ENCODE measurements at places on chromosomes 3 and 15. TPM values are rescaled to one million over a fixed set of nuclear protein-coding genes. Genes with fewer than 3 reads are reported as not detected.

GRCh38 chr3:113284453-113285050 lies 73.2 kb downstream of the BOC start:
- DNase-seq, result no peak

Gene SMAD3
- total RNA-seq, result 25.9 TPM

DNA sequence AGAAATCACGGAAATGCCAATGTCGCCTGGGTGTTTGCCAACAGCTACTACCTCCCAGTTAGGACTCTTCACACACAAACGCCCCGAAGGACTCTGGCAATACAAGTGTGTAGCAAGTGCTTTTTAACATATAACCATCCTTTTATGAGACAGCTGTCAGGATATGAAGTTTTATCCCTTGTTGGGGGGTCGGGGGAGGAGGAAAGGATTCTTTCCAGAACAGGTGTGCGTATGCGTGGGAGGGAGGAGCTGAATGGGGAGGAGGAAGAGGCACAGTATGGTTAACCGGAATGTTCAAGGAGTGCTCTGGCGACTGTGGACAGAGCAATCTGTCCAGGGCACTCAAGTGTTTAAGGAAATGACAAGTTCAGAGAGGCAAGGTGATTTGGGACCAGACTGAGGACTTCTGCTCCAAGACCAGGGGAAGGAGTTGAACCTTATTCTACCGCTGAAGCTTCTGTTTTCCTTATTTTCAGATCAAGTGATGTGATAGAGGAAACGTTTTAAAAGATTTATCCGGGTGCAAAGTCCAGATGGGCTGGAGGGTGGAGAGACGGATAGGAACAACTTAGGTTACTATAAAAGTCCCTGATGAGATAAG lies 1.3 kb downstream of the TSPAN3 start:
- DNase-seq, result no peak

Gene ZIC4
- total RNA-seq, result not detected

DNA sequence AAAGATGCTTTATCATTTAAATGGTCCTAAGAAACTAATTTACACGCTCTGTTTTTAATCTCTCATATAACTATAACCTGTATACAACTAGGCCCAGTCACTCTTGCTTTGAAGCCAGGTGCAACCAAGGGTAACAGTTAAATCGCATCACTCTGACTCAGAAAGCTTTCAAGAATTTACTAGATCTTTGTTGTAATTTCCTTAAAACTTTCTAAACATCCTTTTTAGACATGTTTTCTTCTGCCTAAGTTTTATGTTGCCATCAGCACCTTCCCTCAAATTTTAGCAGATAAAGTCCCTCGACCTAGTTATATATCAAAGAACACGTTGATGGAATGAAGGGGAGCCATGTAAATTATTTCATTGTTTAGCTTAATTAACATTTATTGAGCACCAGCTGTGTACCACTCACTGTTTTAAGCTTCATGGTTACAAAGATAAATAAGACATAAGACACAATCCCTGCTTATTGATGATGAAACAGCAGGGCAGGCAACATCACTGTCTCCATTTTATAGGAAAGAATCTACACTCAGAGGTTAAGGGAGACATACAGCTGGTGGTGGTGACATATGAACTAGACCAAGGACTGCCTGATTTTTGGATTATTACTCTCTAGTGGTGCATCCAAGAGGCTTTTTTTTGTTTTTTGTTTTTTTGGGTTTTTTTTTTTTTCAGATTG lies 101.0 kb downstream of the CD200R1L start:
- no peak for DNase-seq

- no peak for DNase-seq
These were observed 18.3 kb upstream of the ATP8B4 start for GRCh38 chr15:50137330-50137761.

Gene IL16
- total RNA-seq, result 0.28 TPM

DNA sequence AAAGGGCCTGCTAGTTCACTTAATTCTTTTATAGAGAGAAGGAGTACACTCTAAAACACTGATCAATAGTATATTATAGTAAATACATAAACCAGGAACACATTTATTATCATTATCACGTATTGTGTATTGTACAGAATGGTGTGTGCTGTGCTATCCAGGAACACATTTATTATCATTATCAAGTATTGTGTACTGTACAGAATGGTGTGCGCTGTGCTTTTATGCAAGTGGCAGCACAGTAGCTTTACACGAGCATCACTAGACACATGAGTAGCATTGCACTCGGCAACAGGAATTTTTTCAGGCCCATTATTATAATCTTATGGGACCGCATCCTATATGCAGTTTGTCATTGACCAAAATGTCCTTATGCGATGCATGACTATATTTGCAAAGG lies 20.9 kb upstream of the MUC20 start:
- no peak for DNase-seq

Gene CD276
- total RNA-seq, result 133 TPM

- no peak for DNase-seq
These were observed 2.4 kb upstream of the MAGI1 start for GRCh38 chr3:66041116-66041515.

DNA sequence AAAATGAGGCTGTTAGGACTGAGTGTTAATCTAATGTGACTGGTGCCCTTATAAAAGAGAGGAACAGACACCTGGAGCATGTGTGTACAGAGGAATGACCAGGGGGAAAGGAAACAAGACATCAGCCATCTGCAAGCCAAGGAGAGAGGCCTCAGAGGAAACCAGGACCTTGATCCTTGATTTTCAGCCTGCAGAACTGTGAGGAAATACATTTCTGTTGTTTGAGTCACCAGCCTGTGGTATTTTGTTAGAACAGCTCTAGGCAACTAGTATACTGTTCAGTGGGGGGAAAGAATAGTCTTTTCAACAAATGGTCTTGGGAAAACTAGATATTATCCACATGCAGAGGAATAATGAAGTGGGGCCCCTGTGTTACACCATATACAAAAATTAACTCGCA lies 80.6 kb downstream of the CCR1 start:
- no peak for DNase-seq

GRCh38 chr3:71944482-71945065 lies 159.6 kb upstream of the PROK2 start:
- no peak for DNase-seq

Gene PLA2G4B
- 6.3 TPM for total RNA-seq

Gene P3H2
- total RNA-seq, result 41.5 TPM

DNA sequence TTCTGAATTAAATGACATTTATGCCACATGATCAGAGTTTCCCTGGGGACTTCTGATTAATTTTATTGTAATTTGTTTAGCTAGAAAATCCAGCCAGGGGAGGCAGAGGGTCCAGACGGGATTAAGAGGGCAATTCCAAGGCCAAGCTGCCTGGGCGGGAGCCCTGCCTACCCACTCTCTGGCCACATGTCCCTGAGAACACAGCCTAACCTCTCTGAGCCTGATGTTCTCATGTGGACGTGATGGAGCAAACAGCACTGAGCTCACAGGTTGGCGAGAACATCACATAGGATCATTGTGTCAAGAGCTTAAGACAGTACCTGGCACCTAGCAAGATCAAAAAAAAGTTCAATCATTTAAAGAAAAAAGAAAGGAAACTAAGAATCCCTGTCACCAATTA lies 1.0 kb downstream of the LRRC2 start:
- DNase-seq, result no peak

DNA sequence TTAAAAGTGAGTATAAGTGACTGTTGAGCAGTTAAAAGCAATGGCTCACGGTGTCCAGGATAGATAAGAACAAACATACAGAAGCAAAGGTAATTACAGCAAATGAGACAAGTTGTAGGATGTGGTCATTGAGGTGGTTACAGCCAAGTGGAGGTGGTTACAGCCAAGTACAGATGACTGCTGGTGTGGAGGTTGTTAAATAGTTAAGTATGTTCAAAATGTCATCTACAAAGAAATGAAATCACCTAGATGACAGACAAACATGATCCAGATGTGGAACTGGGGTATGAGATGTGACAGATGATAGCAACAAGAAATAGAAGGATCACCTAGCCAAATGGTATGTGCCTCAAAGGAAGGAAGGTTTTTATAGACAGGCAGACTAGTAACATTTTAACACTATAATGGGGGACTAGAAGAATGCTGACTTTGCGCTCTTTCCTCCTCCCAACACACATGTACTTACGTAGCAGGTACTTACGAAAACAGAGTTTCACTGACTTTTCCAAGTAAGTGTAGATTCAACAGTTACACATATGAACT lies 6.8 kb upstream of the ANKRD28 start:
- no peak for DNase-seq

DNA sequence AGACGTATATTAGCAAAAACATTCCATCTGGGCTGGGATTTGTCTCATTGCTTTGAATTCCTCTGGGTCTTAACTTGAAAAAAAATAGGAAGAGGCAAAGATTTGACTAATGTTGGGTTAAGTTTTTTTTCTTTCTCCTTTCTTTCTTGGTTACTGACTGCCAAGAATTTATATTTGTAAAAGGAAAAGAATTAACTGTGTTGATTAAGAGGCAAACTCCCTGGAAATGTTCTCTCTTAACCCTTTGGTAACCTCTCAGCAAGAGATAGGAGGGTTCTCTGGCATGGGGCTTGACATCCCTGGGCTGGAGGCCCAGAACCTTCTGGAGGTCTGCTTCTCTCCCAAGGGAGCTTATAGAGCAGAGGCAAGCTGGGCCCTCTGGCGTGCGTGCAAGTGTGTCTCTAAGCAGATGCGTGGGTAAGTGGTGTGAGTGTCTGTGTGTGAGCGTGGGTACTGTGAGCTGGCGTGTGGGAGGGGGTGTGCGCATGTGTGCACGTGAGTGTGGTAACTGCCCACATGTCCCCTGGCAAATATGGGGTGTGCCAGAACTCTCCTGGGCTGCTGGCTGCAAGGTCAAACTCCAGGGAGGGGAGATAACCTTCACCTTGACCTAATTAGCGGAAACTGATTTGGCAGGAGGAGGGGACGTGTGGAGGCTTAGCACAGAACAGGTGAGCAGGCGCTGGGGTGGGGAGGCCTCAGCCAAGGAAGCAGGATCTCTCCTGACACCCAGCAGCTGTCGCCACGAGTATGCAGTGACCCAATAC lies 49.4 kb upstream of the MAGEF1 start:
- peak; percentile 24 for DNase-seq

DNA sequence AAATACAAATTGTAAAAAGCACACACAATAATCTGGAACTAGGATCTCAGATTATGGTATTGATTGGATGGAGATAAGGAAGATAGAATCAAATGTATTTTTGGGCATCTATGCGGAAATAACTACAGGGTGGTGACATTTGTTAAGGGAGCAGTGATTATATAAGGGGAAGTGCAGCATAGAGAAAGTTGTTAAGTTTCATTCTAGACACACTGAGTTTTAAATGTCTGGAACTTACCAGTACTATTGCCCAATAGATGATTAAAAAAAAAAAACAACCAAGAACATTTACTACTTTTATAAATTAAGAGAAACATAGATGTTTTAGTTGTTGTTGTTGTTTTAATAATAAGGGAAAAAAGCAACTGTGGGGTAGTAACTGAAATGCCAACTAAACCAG lies 32.1 kb upstream of the C3orf38 start:
- DNase-seq, result no peak

Gene PLA2G4D
- 0.33 TPM for total RNA-seq

Data from H9 (cell line).